ENCODE measurements at places on chromosomes 2 and 18.

DNA sequence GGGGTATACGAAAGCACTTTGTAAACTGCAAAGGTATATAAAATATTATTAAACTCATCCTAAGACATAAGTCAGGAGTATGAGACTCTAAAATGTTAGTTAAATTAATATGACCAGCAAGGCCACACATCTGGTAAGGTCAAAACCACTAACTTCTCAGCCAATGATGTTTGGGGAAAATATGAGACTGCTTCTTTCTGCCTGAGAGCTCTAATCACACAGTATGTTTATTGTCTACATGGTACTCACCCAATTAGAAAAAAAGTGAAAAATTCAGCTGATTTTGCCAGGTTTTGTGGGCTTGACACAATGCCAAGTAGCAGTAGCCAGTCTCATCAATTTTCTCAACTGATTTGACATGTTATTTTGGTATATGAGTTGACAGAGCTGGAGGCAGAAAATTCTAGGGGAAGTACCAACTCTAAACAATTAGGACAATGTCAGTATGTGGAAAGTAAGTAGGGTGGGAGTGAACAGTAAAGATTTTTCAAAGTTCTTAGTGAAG is 87.3 kb downstream of the ALK start:
- no peak overlapping the region for H3K27ac ChIP-seq
- no peaks in the 10 kb centered on the region for H3K4me1 ChIP-seq
- peaks cover 8% of the 10 kb centered on the region for H3K27me3 ChIP-seq
- H3K36me3 ChIP-seq, result peaks cover 2% of the 10 kb centered on the region
- DNase-seq, result no peak

DNA sequence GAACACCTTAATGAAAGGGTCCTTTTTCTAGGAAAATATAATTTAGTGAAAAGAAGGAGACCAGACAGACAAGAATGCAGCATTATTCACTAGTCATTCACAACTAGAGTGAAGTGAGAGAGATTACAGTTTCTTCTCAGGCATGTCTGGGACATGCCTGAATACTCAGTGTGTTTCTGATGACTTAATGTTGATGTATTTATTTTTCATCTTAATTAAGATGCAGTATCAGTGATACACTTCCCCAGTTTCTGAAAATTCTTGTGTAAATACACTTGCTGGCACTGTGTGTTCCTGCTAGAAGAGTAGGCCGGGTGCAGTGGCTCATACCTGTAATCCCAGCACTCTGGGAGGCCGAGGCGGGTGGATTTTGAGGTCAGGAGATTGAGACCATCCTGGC is 143.6 kb downstream of the MYO3B start:
- H3K4me3 ChIP-seq, result no peak overlapping the region
- H3K4me1 ChIP-seq, result no peaks in the 10 kb centered on the region
- H3K27me3 ChIP-seq, result no peaks in the 10 kb centered on the region
- H3K27ac ChIP-seq, result no peak overlapping the region
- H3K36me3 ChIP-seq, result no peaks in the 10 kb centered on the region

- no peak overlapping the region for H3K27ac ChIP-seq
- no peak overlapping the region for H3K4me3 ChIP-seq
- DNase-seq, result no peak
- H3K27me3 ChIP-seq, result no peaks in the 10 kb centered on the region
These were observed 33.8 kb downstream of the HS6ST1 start for GRCh38 chr2:128284841-128285240.

- H3K27ac ChIP-seq, result no peak overlapping the region
- H3K4me3 ChIP-seq, result no peak overlapping the region
- H3K27me3 ChIP-seq, result no peaks in the 10 kb centered on the region
These were observed 52.3 kb downstream of the EHD3 start for GRCh38 chr2:31286230-31286629.

DNA sequence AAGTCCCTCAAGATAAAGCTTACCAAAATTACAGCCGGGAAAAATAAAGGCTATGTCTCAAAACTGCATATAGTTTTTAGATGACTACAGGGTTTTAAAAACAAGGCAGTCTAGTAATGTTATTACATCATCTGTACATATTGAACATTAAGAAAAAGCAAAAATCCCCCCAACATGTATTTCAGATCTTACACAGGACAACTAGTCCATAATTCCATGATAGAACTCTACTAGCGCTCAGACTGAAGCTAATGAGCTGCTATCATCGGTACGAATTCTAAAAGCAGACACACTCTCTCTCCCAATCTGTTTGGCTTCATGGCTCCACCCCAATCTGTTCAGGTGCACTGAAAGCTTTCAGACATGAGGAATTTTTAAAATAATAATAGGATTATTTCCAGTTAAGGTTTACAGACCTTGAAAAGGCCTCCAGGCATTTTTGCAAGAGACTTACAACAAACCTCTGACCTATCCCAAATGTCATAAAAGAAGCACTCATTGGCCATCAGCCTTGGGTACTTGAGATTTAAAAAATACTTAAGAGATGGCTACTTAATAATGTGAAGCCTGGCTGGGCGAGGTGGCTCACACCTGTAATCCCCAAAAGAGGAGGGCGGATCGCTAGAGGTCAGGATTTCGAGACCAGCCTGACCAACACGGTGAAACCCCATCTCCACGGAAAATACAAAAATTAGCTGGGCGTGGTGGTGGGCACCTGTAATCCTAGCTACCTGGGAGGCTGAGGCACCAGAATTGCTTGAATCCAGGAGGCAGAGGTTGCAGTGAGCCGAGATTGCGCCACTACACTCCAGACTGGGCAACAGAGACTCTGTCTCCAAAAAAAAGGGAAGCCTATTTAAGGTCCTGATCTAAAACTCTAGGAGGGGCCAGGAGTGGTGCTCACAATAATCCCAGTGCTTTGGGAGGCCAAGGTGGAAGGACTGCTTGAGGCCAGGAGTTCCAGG is 2.0 kb downstream of the NPC1 start:
- H3K4me1 ChIP-seq, result peaks cover 23% of the 10 kb centered on the region
- no peak overlapping the region for H3K4me3 ChIP-seq
- no peaks in the 10 kb centered on the region for H3K27me3 ChIP-seq
- no peak overlapping the region for H3K27ac ChIP-seq
- no peak for DNase-seq

- peaks cover 4% of the 10 kb centered on the region for H3K36me3 ChIP-seq
- H3K27ac ChIP-seq, result peak overlapping the region; percentile 81
- H3K4me3 ChIP-seq, result no peak overlapping the region
- H3K4me1 ChIP-seq, result peaks cover 14% of the 10 kb centered on the region
- H3K27me3 ChIP-seq, result no peaks in the 10 kb centered on the region
These were observed 109.0 kb downstream of the STK39 start for GRCh38 chr2:168138374-168138773.

- no peak overlapping the region for H3K27ac ChIP-seq
- no peaks in the 10 kb centered on the region for H3K4me1 ChIP-seq
- no peaks in the 10 kb centered on the region for H3K27me3 ChIP-seq
- no peak for DNase-seq
- no peak overlapping the region for H3K4me3 ChIP-seq
- no peaks in the 10 kb centered on the region for H3K36me3 ChIP-seq
These were observed 14.5 kb downstream of the ARHGAP28 start for GRCh38 chr18:6743999-6744398.

DNA sequence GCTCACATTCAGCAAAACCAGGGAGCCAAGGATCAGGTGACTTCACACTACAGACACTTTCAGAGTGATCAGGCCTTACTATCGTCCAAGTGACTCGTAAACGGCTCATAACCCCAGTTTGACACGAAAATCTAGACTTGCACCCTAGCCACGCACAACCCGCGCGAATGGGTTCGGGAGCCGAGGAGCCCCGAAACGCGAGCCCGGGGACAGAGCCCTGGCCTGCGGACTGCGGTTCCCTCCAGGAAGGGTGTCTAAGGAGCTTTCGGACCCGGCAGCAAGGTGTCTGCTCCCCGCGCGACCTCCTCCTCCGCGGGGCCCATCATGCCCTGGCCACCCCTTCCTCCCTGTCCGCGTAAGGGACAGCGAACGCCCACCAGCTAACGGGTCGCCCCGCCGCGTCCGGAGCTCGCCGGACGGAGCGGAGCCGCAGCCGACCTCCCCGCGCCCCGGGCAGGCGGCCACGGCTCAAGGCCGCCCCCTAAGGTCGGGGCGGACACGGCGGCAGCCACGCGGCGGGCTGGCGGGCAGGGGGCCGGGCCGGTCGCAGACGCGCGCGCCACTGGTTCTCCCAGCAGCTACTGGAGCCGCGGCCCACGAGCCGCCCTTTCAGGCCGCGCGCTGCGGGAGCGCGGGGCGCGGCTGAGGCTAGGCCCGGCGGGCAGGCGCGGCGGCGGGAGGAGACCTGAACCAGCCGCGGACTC is 575 bp downstream of the ATL2 start:
- peak; percentile 77 for DNase-seq
- peaks cover 40% of the 10 kb centered on the region for H3K4me1 ChIP-seq
- H3K27ac ChIP-seq, result peak overlapping the region; percentile 91
- H3K36me3 ChIP-seq, result no peaks in the 10 kb centered on the region
- H3K27me3 ChIP-seq, result no peaks in the 10 kb centered on the region

- H3K4me1 ChIP-seq, result no peaks in the 10 kb centered on the region
- H3K27me3 ChIP-seq, result peaks cover 2% of the 10 kb centered on the region
- H3K4me3 ChIP-seq, result no peak overlapping the region
- no peak for DNase-seq
These were observed 401.1 kb upstream of the CHAC2 start for GRCh38 chr2:53366543-53366942.

DNA sequence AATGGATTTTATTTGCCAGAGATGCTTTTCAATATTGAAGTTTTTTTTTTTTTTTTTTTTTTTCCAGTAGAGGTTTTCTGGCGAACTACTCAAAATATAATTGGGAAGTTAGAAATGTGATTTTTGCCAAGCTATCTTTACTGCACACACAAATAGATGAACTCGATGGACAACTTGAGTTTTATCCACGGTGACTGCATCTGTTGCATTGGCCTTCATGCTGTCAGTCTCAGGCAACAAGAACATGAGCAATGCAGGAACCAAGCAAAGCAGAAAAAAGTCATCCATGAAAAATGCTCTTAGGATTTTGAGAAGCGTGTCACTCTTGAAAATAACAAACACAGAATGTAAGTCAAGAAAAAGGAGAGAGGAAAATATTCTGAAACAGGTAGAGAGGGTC is 22.7 kb upstream of the HDAC4 start:
- no peaks in the 10 kb centered on the region for H3K4me1 ChIP-seq
- no peak overlapping the region for H3K4me3 ChIP-seq
- no peak overlapping the region for H3K27ac ChIP-seq
- no peak for DNase-seq

GRCh38 chr2:24723665-24724064 is 69.5 kb downstream of the PTRHD1 start:
- DNase-seq, result no peak
- H3K27me3 ChIP-seq, result no peaks in the 10 kb centered on the region
- H3K36me3 ChIP-seq, result peaks cover 5% of the 10 kb centered on the region
- no peak overlapping the region for H3K4me3 ChIP-seq
- peaks cover 23% of the 10 kb centered on the region for H3K4me1 ChIP-seq
- no peak overlapping the region for H3K27ac ChIP-seq

- H3K27ac ChIP-seq, result no peak overlapping the region
- peaks cover 20% of the 10 kb centered on the region for H3K4me1 ChIP-seq
- DNase-seq, result no peak
- H3K27me3 ChIP-seq, result no peaks in the 10 kb centered on the region
- H3K4me3 ChIP-seq, result no peak overlapping the region
- H3K36me3 ChIP-seq, result no peaks in the 10 kb centered on the region
These were observed 101.5 kb downstream of the ALPK2 start for GRCh38 chr18:58527285-58527951.

GRCh38 chr2:8579485-8580085 is 102.3 kb upstream of the ID2 start:
- H3K27me3 ChIP-seq, result peaks cover 8% of the 10 kb centered on the region
- H3K4me3 ChIP-seq, result no peak overlapping the region
- H3K36me3 ChIP-seq, result no peaks in the 10 kb centered on the region
- peaks cover 42% of the 10 kb centered on the region for H3K4me1 ChIP-seq

GRCh38 chr2:166812166-166812891 is 76.0 kb upstream of the XIRP2 start:
- no peak overlapping the region for H3K4me3 ChIP-seq
- H3K4me1 ChIP-seq, result no peaks in the 10 kb centered on the region
- no peaks in the 10 kb centered on the region for H3K27me3 ChIP-seq
- H3K36me3 ChIP-seq, result no peaks in the 10 kb centered on the region
- H3K27ac ChIP-seq, result no peak overlapping the region

- no peaks in the 10 kb centered on the region for H3K36me3 ChIP-seq
- H3K4me1 ChIP-seq, result no peaks in the 10 kb centered on the region
- no peak for DNase-seq
- H3K4me3 ChIP-seq, result no peak overlapping the region
- H3K27me3 ChIP-seq, result no peaks in the 10 kb centered on the region
- no peak overlapping the region for H3K27ac ChIP-seq
These were observed 324.8 kb upstream of the MEIS1 start for GRCh38 chr2:66110086-66110485.

DNA sequence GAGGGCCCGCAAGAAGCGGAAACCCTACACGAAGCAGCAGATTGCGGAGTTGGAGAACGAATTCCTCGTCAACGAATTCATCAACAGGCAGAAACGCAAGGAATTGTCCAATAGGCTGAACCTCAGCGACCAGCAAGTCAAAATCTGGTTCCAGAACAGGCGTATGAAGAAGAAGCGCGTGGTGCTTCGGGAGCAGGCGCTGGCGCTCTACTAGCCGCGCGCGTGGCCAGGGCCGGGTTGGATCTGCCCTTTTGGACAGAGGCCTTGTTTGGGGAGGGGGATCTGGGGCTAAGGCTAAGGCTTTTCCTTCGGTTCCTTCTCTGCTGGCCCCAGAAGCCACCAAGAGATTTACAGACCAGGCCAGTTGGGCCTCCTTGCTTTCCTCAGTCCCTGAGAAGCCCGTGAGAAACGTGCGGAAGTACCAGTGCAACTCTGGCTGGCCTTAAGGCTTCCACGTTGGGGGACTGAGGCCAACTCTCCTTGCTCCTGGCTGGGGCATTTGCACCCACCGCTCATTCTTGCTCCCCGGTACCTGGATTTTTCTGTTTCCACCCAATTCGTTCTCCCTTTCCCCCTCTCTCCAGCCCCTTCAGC is 1.0 kb downstream of the HOXD12 start:
- no peak overlapping the region for H3K4me3 ChIP-seq
- H3K27ac ChIP-seq, result no peak overlapping the region
- H3K27me3 ChIP-seq, result peaks cover 30% of the 10 kb centered on the region
- no peaks in the 10 kb centered on the region for H3K36me3 ChIP-seq
- peaks cover 15% of the 10 kb centered on the region for H3K4me1 ChIP-seq
- DNase-seq, result no peak

DNA sequence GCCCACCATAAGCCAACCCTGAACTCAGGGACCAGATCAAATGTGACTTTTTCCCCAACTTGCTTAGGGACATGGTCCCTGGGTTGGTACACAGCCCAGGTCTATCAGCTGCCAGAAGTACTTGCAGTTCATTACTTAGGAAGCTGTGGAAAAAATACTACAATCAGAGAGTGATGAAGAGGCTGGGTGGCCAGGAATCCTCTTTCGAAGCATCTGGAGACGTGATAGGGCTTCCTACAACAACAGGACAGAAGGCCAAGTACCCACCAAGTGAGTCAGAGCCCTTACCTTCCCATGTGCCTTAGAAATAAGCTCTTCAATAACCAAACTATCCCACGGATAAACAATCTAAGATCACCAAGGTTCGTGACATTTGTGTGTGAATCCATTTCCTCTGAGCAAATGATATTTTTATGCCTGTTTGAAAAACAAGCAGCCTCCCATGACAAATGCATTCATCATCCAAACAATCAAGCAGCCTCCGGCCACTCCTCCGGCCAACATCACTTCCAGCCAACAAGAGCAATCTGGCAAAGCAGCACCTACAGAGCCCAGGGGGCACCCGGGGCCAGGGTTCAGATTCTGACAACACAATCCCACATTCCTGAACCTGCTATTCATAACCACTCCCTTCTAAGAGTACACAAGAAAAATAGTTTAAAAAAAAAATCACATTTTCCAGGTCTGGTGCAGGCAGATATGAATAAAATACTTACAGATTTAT is 26.4 kb downstream of the TBC1D8 start:
- H3K4me3 ChIP-seq, result no peak overlapping the region
- no peak overlapping the region for H3K27ac ChIP-seq
- no peak for DNase-seq

- peaks cover 6% of the 10 kb centered on the region for H3K4me1 ChIP-seq
- no peak overlapping the region for H3K27ac ChIP-seq
- no peaks in the 10 kb centered on the region for H3K27me3 ChIP-seq
- H3K4me3 ChIP-seq, result no peak overlapping the region
These were observed 31.6 kb upstream of the NABP1 start for GRCh38 chr2:191646163-191646902.

All from memory B cell (primary cell).